Naive thymus-derived CD8-positive, alpha-beta T cell (primary cell): ENCODE measurements at places on chromosomes 1 and 21.

DNA sequence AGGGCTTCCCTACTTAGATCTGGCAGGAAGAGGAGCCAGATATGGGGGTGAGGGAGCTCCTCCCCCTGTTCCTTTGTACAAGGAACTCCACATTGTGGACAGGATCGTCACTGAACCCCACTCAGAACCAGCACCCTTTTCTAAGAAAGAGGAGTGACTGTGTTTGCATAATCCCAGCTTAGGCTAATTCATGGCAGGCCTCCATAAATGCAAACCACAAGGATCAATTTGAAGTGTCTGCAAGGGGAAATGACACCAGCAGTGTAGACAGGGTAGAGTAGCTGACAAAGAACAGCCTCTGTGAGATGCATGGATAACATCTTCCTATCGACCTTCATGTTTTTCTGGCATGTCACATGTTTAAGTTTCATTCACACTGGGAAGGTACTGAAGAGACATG lies 11.7 kb downstream of the MX1 start:
- no peak for DNase-seq

DNA sequence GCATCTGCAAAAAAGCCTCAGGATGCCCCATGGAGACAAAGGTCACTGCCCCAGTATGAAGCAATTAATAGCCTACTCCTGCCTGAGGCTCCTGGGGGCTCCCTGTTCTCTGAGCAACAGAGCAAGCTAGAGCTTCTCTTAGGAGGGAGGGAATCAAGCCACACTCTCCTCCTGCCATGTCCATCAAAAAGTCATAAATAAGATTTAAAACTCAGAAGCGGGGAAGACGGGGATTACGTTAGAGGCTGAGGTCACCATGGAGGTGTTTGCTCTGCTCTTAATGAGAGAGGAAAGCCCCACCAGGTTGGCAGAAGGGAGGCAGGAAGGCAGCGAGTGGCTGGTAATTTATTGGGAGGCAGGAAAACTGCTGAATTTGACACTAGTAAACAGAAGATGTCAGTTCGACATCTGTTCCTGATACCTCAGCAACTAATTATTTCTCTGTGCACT lies 98.4 kb upstream of the TNR start:
- DNase-seq = no peak

- DNase-seq = no peak
These were observed 33.2 kb downstream of the ATP5PF start for GRCh38 chr21:25701529-25701928.

GRCh38 chr1:9020305-9020704 lies 5.9 kb downstream of the SLC2A7 start:
- no peak for DNase-seq

GRCh38 chr1:86714159-86714558 lies 9.8 kb downstream of the SH3GLB1 start:
- no peak for DNase-seq

GRCh38 chr1:94787691-94788090 lies 32.5 kb upstream of the SLC44A3 start:
- no peak for DNase-seq

GRCh38 chr1:15578921-15579682 lies 5.7 kb downstream of the AGMAT start:
- peak; percentile 59 for DNase-seq

GRCh38 chr1:223887747-223888418 lies 42.1 kb upstream of the TP53BP2 start:
- no peak for DNase-seq

DNA sequence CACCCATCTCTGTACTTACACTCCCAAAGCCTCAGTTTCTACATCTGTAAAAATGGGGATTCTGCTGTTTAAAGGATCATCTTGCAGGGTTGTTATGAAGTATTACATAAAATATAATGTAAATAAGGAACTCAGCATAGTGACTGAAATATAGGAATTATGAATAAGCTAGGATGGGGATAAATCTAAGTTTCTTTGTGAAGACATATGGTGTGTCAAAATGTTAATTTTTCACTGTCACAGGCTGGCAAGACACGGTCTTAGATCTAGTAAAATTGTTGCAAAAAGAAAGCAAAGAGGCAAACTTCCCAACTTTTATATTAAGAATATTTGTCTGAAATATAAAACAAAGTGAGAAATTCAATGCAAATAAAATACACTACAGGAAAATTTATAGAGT lies 42.0 kb downstream of the ST6GALNAC5 start:
- no peak for DNase-seq

DNA sequence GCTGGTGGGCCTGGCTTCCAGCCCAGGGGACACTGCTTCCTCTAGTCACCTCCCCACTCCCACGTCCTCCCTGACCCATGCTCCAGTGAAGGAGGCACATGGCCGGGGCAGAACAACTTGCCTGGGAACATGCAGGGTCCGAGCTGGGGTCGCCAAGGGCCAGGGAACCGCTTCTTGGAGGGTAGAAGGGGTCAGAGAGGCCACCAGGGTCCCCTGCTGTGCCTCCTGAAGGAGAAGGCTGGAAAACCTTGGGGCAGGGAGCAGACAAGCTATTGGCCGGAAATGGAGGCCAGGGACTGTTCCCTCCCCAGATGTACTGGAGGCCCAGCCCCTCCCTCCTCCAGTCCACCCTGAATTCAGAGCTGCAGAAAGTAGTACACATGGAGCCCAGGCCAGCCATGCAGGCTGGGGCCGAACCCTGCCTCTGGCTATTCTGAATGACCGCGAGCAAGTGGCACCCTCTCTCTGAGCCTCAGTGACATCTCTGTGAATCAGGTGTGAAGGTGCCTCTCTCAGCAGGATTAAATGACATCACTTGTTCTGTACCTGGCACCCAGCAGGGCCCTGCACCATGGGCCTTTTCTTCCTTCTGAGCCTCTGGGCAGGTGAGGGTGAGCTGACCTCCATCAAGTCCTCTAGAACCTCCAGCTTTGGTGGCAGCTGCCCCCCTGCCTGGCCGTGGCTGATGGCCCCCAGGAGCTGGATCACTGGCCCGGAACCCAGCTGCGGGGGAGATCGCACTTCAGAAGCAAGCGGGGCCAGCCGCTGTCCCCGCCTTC lies 15.7 kb downstream of the SPOCD1 start:
- no peak for DNase-seq

GRCh38 chr21:15301014-15301413 lies 236.2 kb upstream of the NRIP1 start:
- DNase-seq = no peak

DNA sequence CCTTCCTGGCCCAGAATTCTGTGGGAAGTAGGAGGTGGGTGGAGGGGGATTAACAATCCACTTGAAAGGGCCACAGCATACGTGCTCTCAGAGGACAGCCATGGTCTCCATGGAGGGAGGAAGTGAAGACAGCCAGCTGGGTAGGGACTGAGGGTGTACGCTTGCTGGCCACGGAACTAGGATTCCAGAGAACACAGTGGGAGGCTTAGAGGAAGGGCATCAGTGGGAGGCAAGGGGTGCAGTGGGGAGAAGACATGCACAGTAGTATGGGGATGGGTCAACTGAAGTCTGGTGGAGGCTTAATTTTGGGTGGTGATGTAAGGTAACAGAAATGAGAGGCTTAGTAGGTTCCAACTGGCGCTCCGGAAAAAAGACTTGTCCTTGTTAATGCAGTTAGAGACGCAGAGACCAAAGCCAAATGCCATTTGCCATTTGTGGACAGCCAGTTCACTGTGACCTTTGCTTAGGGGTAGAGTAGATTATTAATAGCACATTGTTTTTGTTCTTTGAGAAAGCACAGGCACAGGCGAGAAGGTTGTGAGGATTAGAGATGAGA lies 103.0 kb downstream of the ZSCAN20 start:
- DNase-seq = no peak

GRCh38 chr1:234544087-234544579 lies 65.2 kb upstream of the TARBP1 start:
- DNase-seq = peak; percentile 70

- DNase-seq = no peak
These were observed 2.6 kb upstream of the SLC30A1 start for GRCh38 chr1:211581526-211581925.

DNA sequence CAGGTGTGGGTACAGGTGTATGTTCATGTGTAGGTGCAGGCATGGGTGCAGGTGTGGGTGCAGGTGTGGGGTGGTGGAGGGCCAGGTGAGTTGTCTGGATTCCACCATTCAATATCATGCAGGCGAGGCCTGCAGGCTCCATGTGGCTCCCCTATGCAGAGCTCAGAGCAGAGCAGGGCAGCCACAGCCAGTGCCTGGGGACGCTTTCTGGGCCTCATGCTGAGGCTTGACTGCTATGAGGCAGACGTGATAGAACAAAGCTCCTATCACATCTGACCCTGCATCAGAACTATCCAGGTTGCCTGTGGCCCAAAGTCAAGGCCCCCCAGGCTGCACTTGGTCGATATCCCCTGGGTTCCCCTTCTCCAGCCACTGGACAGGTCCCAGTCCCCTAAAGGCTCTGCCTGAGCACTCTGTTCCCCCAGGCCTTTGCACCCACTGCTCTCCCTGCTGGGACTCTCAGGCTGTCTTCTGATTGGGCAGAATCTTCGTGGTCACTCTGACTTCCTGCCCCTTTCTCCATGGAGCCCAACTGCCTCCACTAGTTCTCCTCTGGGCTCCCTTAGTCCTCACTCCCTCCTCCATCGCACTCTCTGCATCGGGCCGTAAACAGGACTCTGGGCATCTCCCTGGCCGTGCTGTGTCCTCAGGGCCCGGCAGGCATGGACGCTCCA lies 78.6 kb upstream of the ACTL8 start:
- no peak for DNase-seq

DNA sequence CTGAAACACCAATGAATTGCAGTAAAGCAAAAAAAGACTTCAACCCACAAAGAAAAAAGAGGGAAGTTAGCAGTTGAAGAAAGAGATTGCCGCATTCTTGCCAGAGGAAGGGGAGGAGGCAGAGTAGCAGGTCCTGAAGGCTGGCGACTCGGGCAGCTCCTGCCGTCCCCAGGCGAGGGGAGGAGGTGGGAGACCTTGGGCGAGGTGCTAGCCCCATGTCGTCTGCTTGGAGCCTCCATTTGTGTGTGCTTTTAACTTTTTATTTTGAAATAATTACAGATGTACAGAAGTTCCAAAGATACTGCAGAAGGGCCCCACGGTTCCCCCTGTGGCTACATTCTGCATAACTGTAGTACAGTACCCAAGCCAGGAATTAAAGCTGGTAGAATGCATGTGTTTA lies 6.7 kb downstream of the TRPM2 start:
- DNase-seq = no peak

GRCh38 chr1:159177272-159177907 lies 6.0 kb downstream of the CADM3 start:
- DNase-seq = no peak

DNA sequence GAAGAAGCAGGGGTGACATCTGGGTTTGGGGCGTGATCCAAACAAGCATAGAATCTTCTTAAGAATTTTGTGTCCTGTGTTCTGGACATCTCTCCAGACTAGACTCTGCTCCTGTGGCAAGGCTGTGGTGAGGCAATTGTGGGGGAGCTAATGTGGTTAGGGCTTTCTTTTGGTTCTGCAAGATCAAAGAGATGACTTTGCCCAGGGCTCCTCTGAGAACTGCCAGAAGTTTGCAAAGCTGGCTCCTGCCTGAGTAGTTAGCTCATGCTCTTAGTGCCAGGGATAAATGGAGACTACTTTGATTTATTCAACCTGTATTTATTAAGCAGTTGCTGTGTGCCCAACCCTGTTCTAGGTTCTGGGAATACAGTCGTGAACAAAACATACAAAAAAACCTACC lies 34.0 kb upstream of the CRNN start:
- no peak for DNase-seq

DNA sequence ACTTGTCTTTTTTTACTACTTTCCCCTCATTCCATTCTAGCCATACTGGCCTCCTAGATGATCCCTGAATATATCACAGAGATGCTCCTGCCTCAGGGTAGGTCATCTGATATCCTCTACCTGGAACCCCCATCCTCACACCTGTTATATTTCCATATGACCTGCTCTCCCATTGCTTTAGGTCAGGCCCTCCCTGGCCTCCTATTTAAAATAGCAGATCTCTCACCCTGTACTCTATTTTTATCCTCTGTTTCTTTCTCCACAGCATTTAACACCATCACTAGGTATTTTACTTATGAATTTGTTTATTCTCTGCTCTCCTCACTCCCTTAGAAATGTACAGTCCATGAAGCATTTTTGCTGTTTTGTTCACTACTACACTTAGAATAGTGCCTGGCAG lies 13.6 kb downstream of the PIK3R3 start:
- DNase-seq = no peak

GRCh38 chr1:110196917-110197765 lies 13.0 kb upstream of the KCNC4 start:
- peak; percentile 55 for DNase-seq

GRCh38 chr1:53517109-53517508 lies 57.9 kb downstream of the DMRTB1 start:
- DNase-seq = no peak

GRCh38 chr1:91714867-91715381 lies 171.0 kb downstream of the TGFBR3 start:
- DNase-seq = no peak

- no peak for DNase-seq
These were observed 35.7 kb upstream of the USP1 start for GRCh38 chr1:62401034-62401760.

DNA sequence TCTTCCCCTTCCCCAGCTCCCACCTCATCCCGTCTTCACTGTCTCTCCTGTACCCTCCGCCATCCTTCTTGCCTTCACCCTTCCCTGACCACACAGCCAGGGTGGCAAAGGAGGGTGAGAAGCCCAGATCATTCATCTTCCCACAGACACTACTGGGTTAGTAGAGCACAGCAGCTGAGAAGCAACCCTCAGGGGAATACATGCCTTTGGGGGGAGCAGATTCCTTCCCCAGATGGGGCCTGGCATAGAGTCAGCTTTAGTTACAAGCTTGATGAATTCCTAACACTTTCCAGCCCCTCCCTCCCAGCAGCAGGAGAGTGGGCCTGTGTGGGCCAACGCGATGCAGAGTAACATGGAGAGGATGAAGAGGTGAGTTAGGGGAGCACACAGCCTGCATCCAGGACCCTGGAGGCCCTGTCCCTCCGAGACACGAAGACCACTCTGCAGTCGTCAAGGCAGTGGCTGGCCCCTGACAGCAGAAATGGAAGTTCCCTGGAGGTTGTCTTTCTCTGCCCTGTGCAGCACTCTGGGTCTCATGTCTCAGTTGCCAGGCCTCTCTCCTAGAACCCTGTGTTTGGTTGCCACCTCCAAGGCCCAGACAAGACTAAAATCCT lies 8.8 kb upstream of the BTG2 start:
- no peak for DNase-seq

- DNase-seq = no peak
These were observed 208.2 kb downstream of the S1PR1 start for GRCh38 chr1:101444873-101445618.

DNA sequence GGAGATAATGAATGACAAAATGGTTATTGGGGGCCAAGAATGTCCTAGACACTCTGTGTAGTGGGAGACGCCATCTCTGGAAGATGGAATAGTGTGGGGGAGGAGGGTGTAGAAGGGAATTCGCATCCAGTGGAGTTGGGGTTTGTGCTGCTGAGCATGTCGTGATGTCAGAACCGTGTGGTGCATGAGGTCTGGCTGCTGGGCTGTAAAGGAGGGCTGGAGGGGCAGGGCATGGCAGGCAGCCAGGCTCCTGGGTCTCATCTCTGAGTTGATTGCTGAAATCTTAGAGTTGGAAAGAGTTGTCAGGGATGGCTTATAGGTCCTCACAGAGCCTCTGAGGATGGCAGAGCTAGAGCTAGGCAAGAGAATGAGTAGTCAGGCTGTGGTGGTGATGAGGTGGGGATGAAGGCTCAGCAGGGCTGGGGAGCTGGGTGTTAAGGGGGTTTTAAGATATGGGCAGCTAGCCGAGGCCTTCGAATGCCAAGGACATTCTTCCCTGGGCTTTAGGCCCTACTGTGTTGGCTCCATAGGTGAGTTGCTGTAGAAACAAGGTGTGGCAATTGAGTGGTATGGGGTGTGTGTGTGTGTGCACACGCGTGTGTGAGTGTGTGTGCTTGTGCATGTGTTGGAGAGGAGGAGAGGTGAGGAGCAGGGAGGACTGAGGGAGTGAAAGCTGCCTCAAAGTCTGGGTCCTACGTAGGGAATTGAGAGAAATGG lies 1.9 kb downstream of the PPFIA4 start:
- DNase-seq = no peak
